ENCODE measurements at places on chromosomes 4 and X.

- DNase-seq = no peak
These were observed at the start of gene HS6ST2 for GRCh38 chrX:132958091-132958703. HS6ST2 (minus strand) TSS chrX:132958629.

- no peak for DNase-seq
These were observed 105.7 kb downstream of the TENM3 start for GRCh38 chr4:182348779-182349326.

DNA sequence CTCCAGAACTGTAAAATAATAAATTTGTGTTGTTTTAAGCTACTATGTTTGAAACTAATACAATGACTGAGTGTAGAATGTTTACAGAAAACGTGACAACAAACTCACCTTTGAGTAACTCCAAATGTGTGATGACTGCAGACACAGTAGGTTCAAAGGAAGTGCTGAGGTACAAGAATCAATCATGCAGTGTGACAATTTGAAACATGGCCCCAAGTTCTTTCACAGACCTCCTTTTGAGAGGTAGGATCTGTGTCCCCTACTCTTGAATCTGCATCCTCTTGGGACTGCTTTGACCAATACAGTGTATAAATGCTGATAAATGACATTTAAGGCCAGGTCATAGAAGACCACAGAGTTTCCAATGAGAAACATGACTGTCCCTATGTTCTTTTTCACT lies 667.7 kb upstream of the DIPK2B start:
- no peak for DNase-seq

DNA sequence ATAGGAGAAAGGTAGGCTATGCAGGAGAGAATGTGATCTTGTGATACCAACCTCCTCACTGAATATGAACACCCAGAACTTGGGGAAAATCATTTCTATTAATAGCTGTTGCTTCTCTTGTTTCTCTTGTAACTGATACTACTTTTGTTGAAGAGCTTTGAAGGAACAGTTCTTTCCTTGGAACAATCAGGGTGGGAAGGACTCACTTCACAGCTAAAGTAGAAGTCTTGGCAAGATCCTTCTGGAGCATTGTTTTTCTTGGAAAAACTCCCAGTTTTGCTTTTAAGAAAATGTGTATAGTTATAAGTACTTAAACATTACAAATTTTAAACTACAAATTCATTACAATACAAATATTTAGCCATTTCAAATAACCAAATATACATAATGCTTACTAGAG lies 19.1 kb upstream of the XK start:
- DNase-seq = no peak

DNA sequence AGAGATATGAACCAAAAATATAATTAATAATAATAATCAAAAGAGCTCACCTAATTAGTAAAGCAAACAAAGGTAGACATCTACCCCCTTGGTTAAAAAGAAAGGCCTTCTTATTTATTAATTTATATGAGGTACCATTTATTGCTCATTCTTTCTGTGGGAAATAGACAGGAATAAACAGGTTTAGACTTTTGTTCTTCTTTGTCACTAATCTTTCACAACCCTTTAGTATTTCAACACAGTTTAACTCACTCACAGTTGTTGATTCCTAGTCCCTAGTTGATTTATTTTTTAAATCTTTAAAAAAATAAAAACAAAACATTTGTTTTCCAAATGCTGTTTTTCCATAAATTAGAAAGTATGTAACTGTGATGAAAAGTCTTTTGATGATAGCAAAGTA lies 5.6 kb downstream of the PPARGC1A start:
- no peak for DNase-seq
